GDM1 (cell line): ENCODE measurements at places on chromosomes 7 and 10.

GRCh38 chr7:105611856-105612775 is 30.8 kb upstream of the EFCAB10 start:
- no peak for DNase-seq

GRCh38 chr7:132002343-132002968 is 446.0 kb upstream of the PODXL start:
- DNase-seq: no peak

- no peak for DNase-seq
Observed at GRCh38 chr10:114017873-114018272, 25.8 kb upstream of the ADRB1 start.

DNA sequence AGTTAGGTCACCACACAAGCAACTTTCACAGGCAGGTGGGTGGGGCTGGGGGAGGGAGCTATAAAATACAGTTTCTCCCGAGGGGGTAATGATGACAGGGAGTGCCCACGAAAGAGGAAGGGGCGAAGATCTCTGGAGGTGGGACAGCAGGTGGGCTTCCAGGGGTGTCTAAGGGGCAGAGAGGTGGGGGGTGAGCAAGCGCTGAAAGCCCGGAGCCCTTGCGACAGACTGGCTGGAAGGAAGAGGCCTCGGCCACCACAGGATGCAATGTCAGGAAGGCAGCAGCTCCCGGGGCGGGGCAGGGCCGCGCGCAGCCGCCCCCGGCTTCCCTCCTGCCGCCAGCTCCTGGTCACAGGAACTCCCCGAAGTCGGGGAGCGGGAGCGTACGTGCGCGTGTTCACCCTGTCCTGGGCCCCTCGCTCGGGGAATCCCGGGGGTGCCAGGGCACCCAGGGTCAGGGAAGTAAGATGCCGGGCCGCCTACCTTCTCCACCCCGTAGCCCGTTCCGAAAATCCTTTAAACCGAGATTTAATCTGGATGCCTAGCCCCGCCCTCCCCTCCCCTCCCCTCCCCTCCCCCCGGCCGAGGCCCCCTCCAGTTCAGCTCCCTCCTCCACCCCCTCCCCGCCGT is 105.2 kb upstream of the PPIF start:
- DNase-seq: peak; percentile 78

GRCh38 chr7:131039836-131040235 is 287.8 kb upstream of the MKLN1 start:
- no peak for DNase-seq

GRCh38 chr10:26361971-26362370 is 76.2 kb upstream of the APBB1IP start:
- no peak for DNase-seq

- DNase-seq: no peak
Observed at GRCh38 chr7:50603287-50603686, 38.1 kb upstream of the DDC start.
